ENCODE measurements at places on chromosomes 6 and 20.

- DNase-seq = peak; percentile 95
These were observed 68.8 kb downstream of the FGD2 start for GRCh38 chr6:37074053-37074827.

- DNase-seq = no peak
These were observed 53.0 kb downstream of the HDGFL1 start for GRCh38 chr6:22622351-22622750.

DNA sequence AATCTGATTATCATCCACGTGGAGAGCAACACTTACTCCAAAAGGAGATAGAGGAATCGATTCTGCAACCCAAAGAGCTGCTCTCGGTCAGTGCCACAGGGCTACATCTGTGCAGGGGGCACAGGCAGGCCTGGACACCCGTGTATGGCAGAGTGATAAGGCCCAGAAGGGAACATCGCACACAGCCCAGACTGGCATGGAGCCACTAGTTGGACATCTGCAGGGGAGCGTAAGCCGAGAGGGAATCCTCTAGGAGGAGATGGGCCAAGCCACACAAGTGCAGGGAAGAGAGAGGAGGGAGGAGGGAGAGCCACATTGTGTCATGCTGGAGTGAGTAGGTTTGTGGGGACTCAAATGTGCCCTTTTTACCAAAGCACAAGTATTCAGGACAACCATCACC, 50.4 kb upstream of the ENTPD6 start:
- DNase-seq = no peak

DNA sequence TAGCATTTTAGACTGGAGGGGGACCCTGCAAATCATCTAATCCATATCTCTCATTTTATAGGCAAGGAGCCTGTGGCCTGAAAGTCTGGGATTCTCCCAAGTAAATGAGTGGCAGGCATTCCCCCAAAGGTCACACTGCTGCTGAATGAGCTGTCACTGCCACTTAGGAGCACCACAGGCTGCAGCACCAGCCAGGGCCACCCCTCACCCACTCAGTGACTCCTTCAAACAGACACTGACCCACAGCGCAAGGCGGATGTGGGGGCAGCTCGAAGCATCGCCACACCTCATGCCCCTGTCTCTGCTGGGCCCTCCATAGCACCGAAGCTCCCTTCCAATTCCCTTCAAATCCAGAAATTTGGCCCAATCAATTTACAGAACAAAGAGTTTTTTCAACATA, 119.9 kb upstream of the ARID1B start:
- DNase-seq = no peak

DNA sequence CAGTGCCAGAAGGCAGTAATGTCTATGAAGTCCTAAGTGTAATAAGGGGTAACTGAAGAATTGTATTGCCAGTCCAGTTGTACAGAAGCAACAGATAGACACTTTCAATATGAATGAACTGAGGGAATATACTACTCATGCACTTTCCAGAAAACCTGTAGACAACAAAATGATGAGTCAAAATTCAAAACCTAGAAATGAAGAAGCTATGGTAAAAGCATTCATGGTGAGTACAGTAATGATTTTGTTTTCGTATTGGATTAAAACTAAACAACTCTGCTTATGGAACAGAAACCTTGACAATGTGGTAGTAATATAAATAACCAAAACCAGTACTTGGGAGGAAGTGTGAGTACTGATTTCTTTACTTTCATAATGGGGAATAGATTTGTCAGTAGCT, 35.0 kb downstream of the ARMC2 start:
- no peak for DNase-seq

DNA sequence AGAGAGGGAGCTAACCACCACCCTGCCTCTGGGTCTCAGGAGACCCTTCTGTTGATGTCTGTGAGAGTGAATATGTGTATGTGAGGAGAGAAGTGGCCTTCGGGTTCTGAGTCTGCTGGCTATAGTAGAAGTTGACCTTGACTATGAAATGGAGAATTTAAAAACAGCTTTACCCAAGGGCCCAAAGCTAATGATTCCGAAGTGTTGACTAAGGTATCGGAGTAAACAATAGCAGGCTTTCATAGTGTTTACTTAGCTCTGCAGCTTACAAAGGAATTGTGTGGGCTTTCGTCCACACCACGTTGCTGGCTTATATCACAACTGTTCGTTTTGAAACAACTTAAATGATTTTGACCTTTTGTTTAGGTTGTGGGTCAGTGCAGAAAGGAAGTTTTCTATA, 126.5 kb upstream of the JAG1 start:
- no peak for DNase-seq

DNA sequence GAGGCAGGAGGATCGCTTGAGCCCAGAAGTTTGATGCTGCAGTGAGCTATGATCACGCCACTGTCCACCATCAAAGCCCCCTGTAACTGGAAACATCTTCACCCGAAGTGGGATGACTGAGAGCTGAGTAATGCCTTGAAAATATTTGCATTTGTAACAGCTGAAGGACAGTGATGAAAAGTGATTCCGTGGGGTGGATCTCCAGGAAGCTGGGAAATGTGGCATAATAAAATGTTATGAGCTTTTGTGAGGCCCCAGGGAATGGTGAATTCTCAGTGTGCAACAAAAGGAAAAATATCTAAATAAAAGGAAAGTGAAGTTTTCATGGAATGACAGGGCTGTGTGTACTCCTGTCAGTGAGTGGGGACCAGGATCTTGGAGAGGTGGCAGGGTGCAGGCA, 92.0 kb downstream of the JAG1 start:
- DNase-seq = peak; percentile 84

DNA sequence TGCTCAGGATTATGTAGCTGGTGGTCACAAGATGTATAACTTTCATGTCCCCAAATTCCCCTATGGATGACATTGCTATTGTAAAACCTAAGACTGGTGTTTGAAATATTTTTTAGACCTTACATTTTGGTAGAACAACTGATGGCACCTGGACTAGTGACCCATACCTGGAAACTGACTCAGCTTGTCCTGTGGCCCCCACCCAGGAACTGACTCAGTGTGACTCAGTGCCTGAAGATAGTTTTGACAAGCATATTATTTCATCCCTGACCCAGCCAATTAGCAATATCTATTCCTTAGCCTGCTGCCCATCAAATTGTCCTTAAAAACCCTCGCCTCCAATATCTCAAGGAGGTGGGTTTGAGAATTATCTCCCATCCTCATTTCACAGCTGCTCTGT, 90.9 kb upstream of the GRIK2 start:
- peak; percentile 16 for DNase-seq

- DNase-seq = no peak
These were observed 1524.3 kb downstream of the HACE1 start for GRCh38 chr6:103335412-103335811.

- no peak for DNase-seq
These were observed 1.6 kb downstream of the SLC22A7 start for GRCh38 chr6:43299338-43300293.

DNA sequence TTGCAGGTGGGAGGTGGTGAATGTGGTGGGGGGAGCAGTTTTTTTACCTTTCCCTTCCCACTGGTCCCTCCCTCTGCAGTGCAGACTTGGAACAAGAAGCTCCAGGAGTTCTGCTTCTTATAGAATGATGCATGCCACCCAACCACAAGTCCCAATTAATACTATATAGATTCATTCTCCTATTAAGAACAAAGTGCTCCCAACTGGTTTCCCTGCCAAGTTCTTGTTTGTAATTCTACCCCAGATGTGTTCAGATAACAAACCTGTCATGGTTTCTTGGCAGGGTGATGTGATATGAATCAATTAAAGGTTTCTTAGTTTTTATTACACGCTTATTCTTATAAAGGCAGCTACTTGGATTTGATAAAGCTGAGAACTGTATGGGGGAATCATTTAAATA, 23.9 kb downstream of the HDDC2 start:
- DNase-seq = no peak

DNA sequence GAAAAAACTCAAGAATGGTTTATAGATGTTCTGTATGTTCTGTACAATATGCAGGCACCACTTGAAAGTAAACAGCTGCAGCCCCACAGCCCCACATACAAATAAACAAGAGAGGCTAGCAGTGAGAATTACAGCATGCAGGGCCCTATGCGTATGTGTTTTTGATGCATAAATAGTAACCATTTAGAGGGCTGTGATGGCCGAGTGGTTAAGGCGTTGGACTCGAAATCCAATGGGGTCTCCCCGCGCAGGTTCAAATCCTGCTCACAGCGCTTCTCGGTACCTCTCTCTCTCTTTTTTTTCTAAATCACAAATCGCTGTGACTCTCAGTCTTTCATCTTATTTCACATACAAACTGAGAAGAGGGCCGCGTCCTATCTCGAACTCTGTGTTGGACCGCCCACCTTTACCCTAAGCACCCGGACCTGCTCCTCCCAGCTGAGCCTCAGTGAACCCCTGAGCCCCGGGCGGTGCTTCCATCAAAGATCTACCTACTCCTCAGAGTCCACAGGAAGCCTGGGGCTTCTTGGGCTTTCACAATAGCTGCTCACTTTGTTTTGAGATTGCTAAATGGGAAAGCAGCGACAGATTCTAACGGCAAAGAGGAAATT, 37.7 kb upstream of the PRSS16 start:
- peak; percentile 17 for DNase-seq

GRCh38 chr20:19336631-19337030, 124.2 kb downstream of the SLC24A3 start:
- no peak for DNase-seq

DNA sequence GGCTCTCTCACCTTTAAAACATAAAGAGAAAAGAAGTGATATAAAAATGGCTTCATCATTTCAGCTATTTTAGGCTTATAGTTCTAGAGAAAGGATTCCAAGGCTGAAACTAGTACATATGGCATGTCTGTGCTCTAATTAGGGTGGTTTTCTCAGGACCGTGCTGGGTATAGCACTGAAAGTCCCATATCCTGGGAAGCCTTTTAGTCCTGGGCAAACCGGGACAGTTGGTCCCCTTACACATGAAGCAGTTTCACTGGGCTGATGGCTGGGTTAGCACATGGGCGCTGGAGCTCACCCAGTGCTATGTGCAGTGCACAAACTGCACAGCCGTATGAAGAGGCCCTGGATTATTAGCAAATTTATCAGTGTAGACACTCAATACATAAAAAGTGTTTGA, 110.5 kb downstream of the SGK1 start:
- DNase-seq = no peak

DNA sequence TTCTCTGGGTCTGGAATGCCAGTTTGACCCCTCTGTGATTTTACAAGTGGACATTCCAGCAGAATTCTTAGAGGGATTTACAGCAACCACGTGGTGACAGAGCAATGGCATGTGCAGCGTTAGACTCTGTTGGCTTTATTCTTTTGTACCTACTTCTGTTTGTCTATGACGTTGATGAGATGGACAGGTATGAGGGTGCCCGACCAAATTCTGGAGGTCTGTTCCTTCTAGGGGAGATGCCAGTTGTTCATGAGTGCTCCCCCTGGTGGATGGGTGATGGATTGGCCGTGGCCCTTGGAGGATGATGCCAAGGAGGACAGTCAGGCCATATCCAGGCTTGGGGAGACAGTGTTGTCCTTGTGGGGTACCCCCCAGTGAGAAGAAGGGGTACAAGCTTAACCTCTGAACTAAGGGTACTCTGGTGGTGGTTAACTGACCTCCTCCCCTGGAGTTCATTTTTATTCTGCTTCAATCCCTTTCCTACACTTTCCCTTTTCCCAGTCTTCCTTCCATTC, 198.6 kb downstream of the DTNBP1 start:
- DNase-seq = no peak

GRCh38 chr20:42483730-42484303, 705.9 kb downstream of the PTPRT start:
- DNase-seq = no peak

DNA sequence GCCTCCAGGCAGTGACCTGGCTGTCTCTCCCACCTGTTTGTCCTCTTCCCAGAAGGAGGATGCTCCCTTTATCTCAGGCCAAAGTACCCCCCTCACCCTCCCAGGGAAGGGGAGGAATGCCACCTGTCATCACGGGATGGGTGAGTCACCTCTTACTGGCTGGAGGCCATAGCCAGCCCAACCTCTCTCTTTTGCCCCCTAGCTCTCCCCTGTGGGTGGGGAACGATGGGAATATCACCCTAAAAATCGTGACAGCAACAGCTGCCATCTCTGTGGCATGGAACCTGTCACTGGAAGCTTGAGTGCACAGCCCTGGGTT, 137.5 kb upstream of the PTPN1 start:
- no peak for DNase-seq

- no peak for DNase-seq
These were observed 105.6 kb downstream of the DCDC2 start for GRCh38 chr6:24252280-24252679.

- DNase-seq = no peak
These were observed 9.4 kb downstream of the DIDO1 start for GRCh38 chr20:62916703-62917476.

DNA sequence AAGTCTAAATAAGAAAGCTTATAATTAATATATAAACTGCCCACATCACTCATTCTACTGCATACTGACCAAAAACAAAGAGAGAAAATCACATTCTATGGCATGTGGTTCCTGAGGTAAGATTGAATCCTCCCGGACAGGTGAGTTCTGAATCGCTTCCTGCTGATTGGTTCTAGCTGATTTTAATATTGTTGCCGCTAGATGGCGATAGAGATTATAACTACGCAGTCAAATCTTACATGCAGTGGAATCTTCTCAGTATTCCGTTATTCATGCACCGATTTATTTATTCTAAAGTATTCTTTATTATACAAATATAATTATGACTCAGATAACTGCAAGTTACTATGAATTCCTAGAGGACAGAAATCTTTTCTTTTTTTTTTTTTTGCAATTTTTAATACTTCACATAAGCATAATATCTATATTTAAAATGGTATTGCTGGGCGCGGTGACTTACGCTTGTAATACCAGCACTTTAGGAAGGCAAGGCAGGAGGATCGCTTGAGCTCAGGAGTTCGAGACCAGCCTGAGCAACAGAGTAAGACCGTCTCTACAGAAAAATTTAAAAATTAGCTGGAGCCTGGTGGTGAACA, 24.2 kb upstream of the TMX4 start:
- DNase-seq = peak; percentile 62

GRCh38 chr6:157983406-157984119, 1.9 kb downstream of the SYNJ2 start:
- peak; percentile 35 for DNase-seq

DNA sequence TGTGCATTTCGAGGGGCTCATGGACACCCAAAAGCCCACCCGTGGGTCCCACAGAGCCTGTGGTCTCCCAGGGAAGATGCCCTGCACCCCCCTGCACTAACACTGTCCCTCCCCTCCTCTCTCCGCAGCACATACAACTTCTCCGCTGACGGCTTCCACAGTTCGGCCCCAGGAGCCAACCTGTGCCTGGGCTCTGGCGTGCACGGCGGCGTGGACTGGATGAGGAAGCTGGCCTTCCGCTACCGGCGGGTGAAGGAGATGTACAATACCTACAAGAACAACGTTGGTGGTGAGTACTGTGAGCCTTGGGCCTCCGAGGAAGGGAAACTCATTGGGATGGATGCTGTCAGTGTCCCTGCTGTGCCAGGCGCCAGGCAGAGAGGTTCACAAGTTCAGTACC, 183.9 kb downstream of the ZMYND8 start:
- no peak for DNase-seq

GRCh38 chr6:135819665-135820064, 31.8 kb upstream of the PDE7B start:
- no peak for DNase-seq

- no peak for DNase-seq
These were observed 19.7 kb downstream of the UBE2V1 start for GRCh38 chr20:50093240-50093639.

Data from fibroblast of mammary gland (primary cell).